CD4-positive, CD25-positive, alpha-beta regulatory T cell (primary cell): ENCODE measurements at places on chromosomes 5 and 9. TPM values are rescaled to one million over a fixed set of nuclear protein-coding genes. Genes with fewer than 3 reads are reported as not detected.

GRCh38 chr5:116452774-116453368 is 121.8 kb downstream of the SEMA6A start:
- no peaks in the 10 kb centered on the region for H3K36me3 ChIP-seq
- no peaks in the 10 kb centered on the region for H3K27me3 ChIP-seq
- no peak overlapping the region for H3K4me3 ChIP-seq
- H3K4me1 ChIP-seq = no peaks in the 10 kb centered on the region

DNA sequence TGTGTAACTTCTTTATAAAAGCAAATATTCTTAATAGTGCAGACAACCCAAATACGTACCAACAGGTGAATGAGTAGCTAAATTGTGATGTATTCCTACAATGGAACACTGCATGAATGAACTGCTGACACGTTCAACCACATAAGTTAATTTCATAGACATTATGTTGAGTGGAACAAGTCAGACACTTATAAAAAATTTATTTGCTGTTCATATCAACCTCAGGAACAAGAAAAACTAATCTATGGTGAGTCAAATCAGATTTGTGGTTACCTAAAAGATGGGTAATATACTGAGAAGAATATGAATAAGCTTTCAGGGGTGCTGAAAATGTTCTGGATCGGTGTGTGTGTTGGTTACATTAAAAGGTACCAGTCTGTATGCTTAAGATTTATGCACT is 35.7 kb downstream of the INVS start:
- no peaks in the 10 kb centered on the region for H3K27me3 ChIP-seq
- H3K27ac ChIP-seq = no peak overlapping the region
- H3K36me3 ChIP-seq = peaks cover 7% of the 10 kb centered on the region
- DNase-seq = no peak

- H3K4me3 ChIP-seq = no peak overlapping the region
- H3K27ac ChIP-seq = no peak overlapping the region
- no peaks in the 10 kb centered on the region for H3K36me3 ChIP-seq
- no peaks in the 10 kb centered on the region for H3K4me1 ChIP-seq
- no peaks in the 10 kb centered on the region for H3K27me3 ChIP-seq
- no peak for DNase-seq
Observed at GRCh38 chr5:110269478-110270142, 456.9 kb downstream of the TMEM232 start.

DNA sequence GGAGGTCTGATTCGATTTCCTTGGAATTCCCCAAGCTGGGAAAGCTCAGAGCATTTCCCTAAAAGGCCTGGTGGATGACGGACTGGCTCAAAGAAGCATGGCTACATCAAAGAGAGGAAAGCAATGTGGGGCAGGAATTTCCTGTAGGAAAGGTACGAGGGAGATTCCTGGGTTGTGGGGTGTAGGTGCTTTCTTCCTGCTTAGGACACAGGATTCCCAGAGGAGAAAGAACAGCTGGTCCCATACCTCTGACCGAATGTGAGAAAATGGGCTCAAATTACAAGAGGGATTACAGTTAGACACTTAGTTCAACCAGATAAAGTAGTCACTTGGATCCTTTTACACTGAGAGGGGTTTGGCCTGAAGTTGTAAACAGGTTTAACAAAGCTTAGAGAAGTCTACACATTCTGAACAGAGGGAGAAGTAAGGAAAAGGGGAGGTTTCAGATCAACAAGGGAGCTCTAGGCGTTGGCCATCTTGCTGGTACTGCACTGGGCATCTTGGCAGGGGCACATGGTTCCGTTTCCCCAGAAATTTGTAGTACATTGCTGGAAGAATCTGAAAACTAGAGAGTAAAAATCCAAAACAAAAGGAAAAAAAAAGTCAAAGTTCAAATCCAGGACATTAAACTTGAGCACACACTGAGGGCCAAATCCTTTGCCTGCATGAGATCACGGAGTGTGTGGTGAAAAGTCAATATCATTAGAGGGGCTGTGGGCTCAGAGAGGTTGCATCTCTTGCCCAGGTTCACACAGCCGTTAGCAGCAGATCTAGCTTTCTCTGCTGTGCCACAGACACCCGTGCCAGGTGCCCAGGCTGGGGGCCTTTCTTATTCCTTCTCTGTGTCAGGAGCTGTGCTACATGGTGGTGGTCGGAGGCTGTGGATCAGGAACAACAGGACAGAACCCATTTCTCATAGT is 171.3 kb downstream of the RGS3 start:
- H3K27me3 ChIP-seq = no peaks in the 10 kb centered on the region
- DNase-seq = no peak
- no peak overlapping the region for H3K27ac ChIP-seq
- H3K36me3 ChIP-seq = no peaks in the 10 kb centered on the region
- no peak overlapping the region for H3K4me3 ChIP-seq

DNA sequence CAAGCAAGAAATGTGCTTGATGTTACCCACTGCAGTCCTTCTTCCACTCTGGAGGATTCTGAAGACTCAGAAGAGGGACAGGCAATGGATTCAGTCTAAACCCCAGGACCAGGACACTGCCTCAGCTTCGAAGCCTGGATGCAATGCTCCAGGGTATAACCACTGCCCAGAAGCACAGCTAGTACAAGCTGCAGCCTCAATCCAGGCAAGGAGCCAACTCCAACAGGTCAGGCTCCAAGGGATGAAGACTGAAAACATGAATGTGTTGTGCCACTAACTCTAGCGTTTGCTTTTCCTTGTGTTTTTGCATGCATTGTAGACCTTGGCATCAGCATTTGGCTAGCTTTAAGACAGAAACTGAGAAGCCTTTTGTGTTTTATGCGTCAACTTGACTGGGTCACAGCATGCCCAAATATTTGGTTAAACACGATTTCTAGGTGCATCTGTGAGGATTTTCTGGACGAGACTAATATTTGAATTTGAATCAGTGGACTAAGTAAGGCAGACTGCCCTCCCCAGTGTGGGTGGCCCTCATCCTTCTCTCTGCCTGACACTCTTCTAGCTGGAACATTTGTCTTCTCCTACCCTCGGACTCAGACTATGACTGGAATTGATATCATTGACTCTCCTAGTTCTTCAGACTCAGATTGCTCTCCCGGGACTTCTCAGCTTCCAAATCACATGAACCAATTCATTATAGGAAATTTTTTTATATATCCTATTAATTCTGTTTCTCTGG is 20.5 kb upstream of the GPX3 start:
- H3K27ac ChIP-seq = no peak overlapping the region
- no peak overlapping the region for H3K4me3 ChIP-seq

DNA sequence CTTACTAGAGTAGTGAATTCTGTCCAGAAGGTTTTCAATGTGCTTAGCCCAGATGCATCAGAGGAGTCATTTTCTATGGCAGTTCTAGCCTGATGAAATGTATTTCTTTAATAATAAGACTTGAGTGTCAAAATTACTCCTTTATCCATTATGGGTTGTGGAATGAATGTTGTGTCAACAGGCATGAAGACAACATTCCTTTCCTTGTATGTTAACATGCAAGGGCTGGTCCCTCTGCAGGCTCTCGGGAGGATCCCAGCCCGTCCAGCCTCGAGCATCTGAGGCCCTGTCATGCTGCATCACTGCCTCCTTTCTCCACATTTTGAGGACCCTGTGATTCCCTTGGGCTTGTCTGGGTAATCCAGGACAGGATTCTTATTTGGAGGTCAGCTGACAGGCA is 42.9 kb upstream of the FAM120AOS start:
- peaks cover 14% of the 10 kb centered on the region for H3K4me1 ChIP-seq
- DNase-seq = no peak
- peaks cover 62% of the 10 kb centered on the region for H3K36me3 ChIP-seq
- H3K27me3 ChIP-seq = no peaks in the 10 kb centered on the region
- H3K27ac ChIP-seq = no peak overlapping the region

DNA sequence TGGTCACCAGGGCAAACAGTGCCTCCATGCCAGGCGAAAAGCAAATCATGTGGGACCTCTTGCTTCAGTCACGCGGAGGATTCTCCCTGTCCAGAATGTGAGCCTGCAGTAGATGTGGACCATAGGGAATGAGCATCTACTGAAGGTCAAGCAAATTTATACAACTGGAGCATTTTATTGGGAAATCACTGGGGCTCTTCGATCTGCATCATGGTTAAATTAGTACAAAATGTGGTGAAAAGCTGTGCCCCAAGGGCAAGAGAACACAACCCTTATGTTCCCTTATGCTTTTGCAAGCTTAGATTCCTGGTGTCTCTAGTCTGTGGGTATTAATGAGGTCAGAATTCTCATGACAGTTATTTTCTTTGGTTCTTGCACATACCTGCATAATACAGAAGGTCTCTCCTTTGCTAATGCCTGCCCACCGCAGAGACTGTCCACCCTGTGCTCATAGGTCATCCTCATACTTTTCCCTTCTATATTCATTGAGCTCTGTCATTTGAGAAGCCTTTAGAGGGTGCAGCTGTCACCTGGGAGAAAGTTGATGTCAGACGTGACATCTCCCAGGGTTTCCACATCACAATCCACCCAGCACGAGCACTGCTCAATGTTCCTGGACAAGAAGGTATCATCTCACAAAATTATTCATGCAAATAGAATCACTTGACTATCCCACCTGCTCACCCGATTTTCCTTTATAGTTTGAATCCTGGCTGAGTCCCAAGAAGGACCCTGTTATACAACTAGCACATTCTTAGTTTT is 111.7 kb downstream of the NXNL2 start:
- no peaks in the 10 kb centered on the region for H3K36me3 ChIP-seq
- no peak overlapping the region for H3K27ac ChIP-seq
- DNase-seq = no peak
- H3K4me3 ChIP-seq = no peak overlapping the region
- no peaks in the 10 kb centered on the region for H3K4me1 ChIP-seq

DNA sequence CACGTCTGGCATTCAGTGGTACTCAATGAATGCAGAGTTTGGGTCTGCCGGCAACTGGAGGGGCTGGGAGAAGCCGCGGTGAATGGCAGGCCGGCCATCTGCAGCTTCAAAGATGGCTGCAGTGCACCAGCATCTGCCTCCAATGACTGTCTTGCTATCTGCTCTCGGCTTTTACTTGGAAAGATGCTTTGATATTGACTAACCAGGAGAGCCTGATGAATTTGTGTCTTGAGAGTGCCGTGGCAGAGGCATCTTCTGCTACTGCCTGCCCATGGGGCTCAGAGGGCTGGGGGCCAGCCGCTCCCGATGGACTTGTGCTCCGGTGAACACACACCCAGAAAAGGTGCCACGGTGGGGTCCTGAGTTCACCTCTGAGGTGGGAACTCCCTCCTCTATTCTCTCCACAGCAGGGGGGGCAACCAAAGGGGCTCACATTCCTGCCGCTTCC is 164.5 kb downstream of the COL23A1 start:
- no peaks in the 10 kb centered on the region for H3K36me3 ChIP-seq
- no peak for DNase-seq
- H3K27me3 ChIP-seq = no peaks in the 10 kb centered on the region
- H3K4me3 ChIP-seq = no peak overlapping the region
- H3K27ac ChIP-seq = no peak overlapping the region
- no peaks in the 10 kb centered on the region for H3K4me1 ChIP-seq

DNA sequence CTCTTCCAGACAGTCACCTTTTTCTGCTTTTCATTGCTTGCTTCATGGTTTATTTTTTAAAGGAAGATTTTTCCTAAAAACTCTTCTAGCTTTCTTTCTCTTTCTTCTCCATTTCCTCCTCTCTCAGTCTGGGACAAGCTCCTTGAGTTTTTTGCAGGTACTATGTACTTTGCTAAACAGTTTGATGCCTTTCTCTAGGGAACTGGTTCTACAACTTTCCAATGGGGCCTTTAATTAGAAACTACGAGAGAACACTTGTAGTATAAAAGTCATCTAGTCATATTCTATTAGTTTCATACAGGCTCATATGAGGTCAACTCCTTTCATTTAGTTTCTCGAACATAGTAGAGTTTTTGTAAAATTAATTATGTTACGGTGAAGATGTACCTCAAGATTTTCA is 189.6 kb downstream of the DOCK8 start:
- H3K36me3 ChIP-seq = peaks cover 97% of the 10 kb centered on the region
- no peak overlapping the region for H3K4me3 ChIP-seq
- no peaks in the 10 kb centered on the region for H3K27me3 ChIP-seq
- H3K27ac ChIP-seq = no peak overlapping the region
- DNase-seq = no peak

DNA sequence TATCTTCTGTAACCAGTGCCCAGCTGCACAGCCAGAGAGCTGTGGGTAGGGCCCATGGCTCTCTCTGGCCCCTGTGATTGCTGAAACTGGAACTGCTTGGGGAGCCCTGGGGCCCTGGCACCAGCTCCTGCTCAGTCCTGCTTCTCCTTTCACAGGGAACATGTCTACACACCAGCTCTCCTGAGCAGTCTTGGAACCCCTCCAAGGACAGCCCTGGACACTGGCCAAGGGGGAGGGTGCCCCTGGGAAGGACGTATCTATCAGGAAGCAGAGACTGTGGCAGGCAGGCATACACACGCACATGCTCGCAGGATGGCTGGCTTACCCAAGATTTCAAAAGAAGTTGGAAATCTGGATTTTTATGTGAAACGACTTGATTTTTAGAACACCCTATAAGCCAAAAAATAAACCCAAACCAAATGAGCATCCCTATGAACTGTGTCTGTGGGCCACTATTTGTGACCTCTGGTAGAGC is 8.8 kb upstream of the TRAF1 start:
- H3K27ac ChIP-seq = peak overlapping the region; percentile 99
- peaks cover 68% of the 10 kb centered on the region for H3K4me1 ChIP-seq
- no peak for DNase-seq
- H3K36me3 ChIP-seq = no peaks in the 10 kb centered on the region
- no peaks in the 10 kb centered on the region for H3K27me3 ChIP-seq

DNA sequence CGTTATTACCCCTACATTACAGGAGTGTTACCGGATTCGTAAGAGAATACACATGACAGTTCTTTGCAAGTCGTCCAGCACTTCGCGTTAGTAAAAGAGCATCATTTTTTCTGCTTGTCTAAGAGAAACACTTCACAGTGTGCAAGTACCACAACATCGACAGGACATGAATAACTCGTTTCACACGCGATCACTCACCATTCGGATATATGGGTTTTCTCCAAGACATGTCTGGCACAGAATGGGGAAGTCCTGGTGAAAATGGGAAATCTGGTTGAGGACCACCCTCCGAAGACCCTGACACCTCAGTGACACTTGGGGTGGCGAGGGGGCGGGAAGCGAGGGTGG is 642 bp downstream of the RBM22 start:
- no peak for DNase-seq
- peak overlapping the region; percentile 97 for H3K27ac ChIP-seq
- H3K4me1 ChIP-seq = peaks cover 22% of the 10 kb centered on the region
- peak overlapping the region; percentile 100 for H3K4me3 ChIP-seq
- peaks cover 38% of the 10 kb centered on the region for H3K36me3 ChIP-seq

DNA sequence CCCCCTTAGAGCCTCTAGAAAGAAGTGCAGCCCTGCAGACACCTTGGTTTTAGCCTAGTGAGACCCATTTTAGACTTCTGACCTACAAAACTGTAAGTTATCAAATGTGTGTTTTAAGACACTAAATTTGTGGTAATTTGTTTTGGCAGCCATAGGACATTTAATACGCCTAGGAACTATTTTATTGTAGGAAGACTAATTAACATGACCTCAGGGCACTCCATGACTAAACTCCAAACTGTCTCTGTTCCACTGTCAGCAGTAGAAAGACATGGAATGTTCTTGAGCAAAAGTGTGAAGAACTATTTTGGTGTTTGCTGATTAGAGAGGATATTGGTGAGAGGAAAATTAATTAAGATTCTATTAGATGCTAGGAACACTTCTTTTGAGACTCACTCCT is 4.1 kb upstream of the APC start:
- peaks cover 17% of the 10 kb centered on the region for H3K4me1 ChIP-seq
- no peak overlapping the region for H3K4me3 ChIP-seq
- no peak for DNase-seq
- H3K27me3 ChIP-seq = no peaks in the 10 kb centered on the region
- no peak overlapping the region for H3K27ac ChIP-seq

The NR5A1 gene
- total RNA-seq = not detected

The SYNPO gene
- 0.07 TPM for total RNA-seq

The CDC20B gene
- not detected for total RNA-seq

The KCNV2 gene
- total RNA-seq = not detected

The TLR4 gene
- total RNA-seq = 0.07 TPM

The ANKRD18A gene
- 10.9 TPM for total RNA-seq

The IL5 gene
- not detected for total RNA-seq

The IFNA21 gene
- total RNA-seq = not detected

The GPR151 gene
- total RNA-seq = not detected

The PPP2CA gene
- 223 TPM for total RNA-seq
